Ascending aorta (tissue), 2 donors: ENCODE measurements at places on chromosomes 12 and 14. TPM values are rescaled to one million over a fixed set of nuclear protein-coding genes. Genes with fewer than 3 reads are reported as not detected.

The SOAT2 gene
- not detected for total RNA-seq

GRCh38 chr14:37599507-37600368 lies 4.3 kb downstream of the TTC6 start:
- no peak for DNase-seq

- DNase-seq, result no peak
Observed at GRCh38 chr14:54856152-54856551, 46.5 kb downstream of the GCH1 start.

The CHGA gene
- total RNA-seq, result 0.32 TPM

DNA sequence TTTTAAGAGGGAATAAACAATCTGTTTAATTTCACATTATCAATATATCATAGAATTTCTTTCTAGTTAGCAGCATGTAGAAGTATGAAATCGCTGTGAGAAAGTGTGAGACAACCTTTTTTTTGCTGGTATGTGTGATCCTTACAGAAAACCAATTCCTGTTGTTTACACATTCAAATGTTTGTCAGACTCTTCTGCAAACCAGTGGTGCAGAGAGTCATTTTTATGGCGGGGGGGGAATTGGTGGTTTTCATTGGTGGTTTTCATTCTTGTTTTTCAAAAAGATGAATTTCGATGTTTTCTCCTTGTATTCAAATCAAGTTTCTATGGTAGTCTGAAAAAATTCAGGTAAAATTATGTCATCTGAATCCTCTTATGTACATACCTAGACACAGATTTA lies 57.8 kb downstream of the SLC25A21 start:
- no peak for DNase-seq

DNA sequence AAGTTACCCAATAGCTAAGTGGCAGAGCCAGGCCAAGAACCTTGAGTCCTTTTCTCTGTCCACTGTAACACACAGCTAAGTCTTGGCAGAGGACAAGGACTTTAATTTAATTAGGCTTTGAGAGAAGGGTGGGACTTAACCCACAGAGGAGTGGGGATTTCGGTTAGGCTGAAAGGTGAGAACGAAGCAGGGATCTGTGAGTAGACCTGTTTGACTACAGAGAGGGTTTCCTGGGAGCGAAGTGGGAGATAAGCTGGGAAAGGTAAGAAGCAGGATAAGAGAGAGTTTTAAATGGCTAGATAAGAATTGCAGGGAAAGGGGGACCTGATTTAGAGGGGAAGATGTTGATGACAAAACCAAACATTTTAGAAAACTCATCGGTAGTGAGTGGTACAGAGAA lies 2.0 kb upstream of the PPFIBP1 start:
- DNase-seq, result no peak

- peak; percentile 85 for DNase-seq
Observed at GRCh38 chr12:13135371-13136178, 32.1 kb upstream of the GSG1 start.

GRCh38 chr12:9752145-9752933 lies 8.4 kb downstream of the CD69 start:
- DNase-seq, result no peak

GRCh38 chr12:63090716-63091115 lies 60.3 kb downstream of the AVPR1A start:
- no peak for DNase-seq

The GALNT8 gene
- total RNA-seq, result not detected

The CAPZA3 gene
- total RNA-seq, result not detected

- DNase-seq, result no peak
Observed at GRCh38 chr14:36430169-36430568, 89.9 kb downstream of the NKX2-1 start.

The FAM186B gene
- not detected for total RNA-seq

DNA sequence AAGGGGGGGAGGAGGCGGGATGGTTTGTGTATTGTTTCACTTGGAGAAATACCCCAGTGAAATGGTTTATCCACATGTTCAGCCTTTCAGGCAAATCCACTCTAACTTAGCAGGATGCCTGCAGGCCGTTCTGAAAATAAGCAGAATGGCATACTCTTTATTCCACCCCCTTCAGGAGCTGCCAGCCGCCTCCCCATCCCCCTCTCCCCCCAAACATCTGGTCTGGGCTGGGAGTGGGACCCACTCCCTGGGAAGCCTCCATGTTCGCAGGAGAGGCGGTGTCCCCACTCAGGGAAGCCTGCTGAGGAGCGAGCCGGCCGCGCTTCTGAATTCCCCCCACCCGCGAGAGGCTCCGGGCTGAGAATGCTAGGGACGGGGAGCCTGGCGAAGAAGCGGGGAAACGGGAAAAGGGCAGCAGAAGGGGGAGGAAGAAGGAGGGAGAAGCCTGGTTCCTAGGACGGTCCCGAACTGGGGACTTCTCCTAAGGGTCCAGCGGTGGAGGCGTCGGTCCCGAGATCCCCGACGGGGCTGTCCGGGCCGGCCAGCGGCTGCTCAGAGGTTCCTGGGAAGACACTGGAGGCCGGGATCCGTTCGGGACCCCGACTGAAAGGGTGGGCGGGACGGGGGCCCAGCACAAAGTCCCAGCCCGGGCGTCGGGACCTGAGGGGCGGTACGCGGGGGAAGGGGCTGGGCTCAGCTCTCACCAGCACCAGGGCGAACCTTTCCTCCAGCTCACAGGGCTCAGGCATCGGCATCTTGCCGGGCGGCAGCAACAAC lies 666 bp downstream of the FMNL3 start:
- DNase-seq, result peak; percentile 71

GRCh38 chr12:72792889-72793288 lies 520.7 kb downstream of the TRHDE start:
- no peak for DNase-seq

GRCh38 chr14:59454139-59454538 lies 11.0 kb downstream of the GPR135 start:
- peak; percentile 36 for DNase-seq

DNA sequence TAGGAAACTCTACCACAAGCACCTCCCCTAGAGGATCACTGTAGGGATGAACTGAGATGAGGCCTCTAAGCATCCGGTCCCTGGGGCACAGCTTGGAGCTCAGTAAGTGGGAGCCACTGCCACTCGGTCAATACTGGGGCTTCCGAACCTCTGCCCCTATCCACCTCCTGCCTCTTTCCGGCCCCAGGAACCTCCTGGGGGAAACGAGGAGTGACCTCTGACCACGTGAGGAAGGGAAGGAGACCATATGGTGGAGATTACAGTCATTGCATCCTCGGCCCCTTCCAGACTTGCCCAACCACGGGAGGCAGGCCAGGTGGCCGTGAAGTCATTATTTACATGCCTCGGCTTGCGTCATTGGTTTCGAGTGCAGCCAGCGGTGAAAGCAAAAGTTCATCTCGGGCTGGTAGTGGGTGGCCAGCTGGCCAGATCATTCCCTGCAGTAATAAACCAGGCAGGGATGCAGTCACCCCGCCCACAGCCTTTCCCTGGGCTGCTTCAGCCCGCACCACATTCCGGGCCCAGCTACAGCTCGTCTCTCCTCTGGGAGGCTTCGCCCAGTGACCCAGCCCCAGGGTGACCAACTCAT lies 65.4 kb downstream of the C14orf132 start:
- peak; percentile 86 for DNase-seq

GRCh38 chr12:49877066-49877465 lies 26.6 kb downstream of the FAIM2 start:
- DNase-seq, result no peak

- DNase-seq, result no peak
Observed at GRCh38 chr12:88577537-88577936, 2.7 kb downstream of the KITLG start.

DNA sequence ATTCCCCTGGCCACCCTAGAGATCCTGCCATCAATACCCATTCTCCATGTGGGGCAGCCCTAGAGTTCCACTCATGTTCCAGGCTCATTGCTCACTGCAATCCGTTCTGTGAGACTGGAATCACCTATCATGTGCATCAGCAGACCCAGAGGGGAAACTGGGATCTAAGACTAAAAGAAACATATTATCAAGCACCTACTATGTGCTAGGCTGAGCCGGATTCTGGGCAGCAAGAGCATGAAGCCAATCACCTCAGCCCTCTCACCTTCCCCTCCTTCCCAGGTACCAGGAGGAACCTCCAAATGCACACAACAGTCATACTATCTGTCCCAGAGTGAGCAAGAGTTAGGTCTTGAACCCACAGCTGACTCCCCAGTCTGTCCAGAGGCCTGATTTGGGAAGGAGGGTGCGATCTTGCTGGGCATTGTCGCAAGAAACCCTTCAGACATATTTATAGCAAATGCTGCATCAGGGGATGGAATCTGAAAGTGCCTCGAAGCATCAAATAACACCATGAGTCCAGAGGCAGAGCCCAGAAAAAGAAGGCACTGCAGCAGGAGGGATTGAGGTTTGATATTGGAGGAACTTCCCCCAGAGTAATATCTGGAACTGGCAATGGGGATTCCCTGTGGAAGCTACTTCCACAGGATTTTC lies 6.7 kb upstream of the CACNB3 start:
- DNase-seq, result no peak

DNA sequence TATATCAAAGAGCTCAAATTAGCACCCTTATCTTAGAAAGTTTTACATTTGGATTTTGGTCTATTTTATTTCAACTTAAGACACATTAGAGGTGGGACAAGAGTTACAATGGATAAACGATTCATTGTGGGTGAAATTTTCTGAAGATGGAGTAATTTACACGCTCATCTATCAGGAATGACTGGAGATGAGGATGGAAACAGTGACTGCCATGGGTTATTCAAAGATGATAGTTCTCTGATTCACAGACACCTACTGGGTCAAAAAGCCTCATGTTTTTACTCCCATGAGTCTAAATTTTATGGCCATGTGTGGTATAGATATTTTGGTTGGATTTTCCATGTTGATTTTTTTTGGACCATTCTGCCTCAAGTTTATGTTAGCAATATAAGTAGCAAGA lies 22.1 kb downstream of the SAMD4A start:
- no peak for DNase-seq
